ENCODE measurements at places on chromosomes 3 and 15. TPM values are rescaled to one million over a fixed set of nuclear protein-coding genes. Genes with fewer than 3 reads are reported as not detected.

Gene TTBK2
- polyA plus RNA-seq: 9.6 TPM

Gene HDC
- polyA plus RNA-seq: 0.62 TPM

Gene PRKCI
- polyA plus RNA-seq: 80.2 TPM

Gene TPRG1
- 0.75 TPM for polyA plus RNA-seq

- no peak for DNase-seq
Observed at GRCh38 chr3:111596328-111596727, 1.2 kb upstream of the ZBED2 start.

DNA sequence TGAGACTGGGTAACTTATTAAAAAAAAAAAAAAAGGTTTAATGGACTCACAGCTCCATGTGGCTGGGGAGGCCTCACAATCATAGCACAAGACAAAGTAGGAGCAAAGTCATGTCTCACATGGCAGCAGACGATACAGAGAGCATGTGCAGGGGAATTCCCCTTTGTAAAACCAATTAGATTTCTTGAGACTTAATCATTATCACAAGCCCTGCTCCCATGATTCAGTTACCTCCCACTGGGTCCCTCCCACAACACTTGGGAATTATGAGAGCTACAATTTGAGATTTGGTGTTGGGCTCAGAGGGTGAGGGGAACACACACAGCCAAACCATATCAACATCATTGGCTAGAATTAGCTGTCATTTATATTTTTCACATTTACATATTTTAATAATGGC lies 221.0 kb downstream of the RSRC1 start:
- DNase-seq: no peak

DNA sequence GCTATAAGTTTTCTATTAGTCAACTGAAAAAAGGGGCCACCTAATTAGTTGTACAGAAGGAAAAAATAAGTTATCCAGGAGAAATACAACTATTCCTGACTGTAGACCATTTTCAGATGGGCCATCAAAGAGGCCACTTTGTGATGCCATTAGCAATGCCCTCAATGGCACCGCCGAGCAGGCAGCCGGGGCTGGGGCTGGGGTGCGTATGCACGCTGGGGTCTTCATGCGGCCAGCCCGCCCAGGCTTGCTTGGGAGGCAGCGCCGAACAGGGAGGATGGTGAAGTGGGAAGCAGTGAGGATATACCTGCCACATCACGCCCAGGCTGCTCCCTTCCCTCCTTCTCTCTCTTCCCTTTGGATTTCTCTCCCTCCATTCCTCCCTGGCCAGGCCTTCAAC lies 128.4 kb downstream of the XXYLT1 start:
- no peak for DNase-seq

DNA sequence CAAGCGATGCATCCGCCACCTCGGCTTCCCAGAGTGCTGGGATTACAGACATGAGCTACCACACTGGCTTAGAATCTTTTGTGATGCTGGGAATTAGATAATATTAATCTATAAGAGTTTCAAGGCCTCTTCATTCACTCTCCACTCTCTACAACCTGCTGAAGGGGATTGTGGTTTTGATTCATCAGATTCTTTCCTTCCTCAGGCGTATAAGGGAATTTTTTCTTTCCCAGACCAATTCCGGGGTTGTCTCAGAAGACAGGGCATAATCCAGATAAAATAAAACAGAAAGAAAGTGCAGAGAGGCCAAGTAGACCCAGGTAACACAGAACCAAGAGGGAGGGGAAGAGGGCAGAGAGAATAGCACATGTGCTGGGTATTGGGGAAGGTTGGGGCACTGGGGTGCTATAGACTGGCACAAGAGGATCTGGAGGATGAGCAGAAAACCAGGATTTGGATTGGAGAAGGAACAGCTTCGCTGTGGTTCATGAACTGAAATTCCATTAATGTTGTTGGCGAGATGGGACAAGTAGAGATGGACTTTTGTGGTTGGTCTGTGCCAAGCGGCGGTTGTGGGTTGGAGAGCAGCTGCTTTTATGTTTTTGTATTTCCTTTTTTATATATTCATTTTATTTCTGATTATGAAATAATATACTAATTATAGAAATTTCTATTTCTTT lies 12.8 kb downstream of the ARL6IP5 start:
- DNase-seq: no peak

DNA sequence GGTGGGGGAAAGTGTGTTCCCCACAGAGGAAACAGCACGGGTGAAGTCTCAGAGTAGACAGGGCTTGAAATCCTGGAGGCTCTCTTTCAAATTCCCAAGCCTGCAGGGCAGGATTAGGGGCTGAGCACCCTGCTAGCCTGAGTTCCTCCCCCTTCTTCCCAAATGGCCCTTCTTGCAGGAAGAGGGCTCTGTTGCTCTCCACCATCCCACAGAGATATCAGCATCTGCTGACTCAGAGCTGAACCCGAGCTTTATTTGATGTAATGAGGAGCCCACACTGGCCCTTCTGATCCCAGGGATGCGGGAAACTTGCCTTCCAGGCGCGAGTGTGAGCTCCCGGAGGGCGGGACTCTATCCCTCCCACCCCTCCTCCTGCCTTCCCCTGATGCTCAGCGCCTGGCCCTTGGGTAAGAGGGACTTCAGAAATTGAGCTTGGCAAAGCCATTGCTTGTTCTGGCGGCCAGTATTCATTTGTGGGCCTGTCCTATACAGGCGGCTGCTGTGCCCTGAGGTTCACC lies 1.4 kb upstream of the STRA6 start:
- DNase-seq: no peak

GRCh38 chr3:151733613-151734012 lies at the start of gene AADACL2:
Gene AADACL2, plus strand, starts transcription at chr3:151733927. Its CDS starts 109 bp downstream, at chr3:151734036.
- no peak for DNase-seq

DNA sequence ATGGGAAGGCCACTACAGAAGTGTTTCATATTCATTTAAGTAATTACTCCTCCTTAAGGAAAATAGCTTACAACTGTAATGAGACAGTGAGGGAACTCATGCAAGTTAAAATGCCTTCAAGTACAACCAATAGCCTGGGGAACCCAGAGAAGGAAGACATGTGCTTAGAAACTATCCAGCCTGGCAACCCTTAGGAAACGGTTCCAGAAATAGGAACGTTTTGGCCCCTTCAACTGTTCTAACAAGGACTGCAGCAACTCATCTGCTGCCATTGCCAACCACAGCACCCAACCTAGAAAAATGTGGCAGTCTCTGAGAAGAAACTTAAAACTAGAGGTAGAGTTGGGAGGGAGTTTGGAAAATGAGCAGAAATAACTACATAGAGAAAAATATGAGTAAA lies 147.5 kb upstream of the STRIT1 start:
- DNase-seq: no peak

GRCh38 chr15:47027322-47027946 lies 689.9 kb upstream of the SEMA6D start:
- DNase-seq: no peak

DNA sequence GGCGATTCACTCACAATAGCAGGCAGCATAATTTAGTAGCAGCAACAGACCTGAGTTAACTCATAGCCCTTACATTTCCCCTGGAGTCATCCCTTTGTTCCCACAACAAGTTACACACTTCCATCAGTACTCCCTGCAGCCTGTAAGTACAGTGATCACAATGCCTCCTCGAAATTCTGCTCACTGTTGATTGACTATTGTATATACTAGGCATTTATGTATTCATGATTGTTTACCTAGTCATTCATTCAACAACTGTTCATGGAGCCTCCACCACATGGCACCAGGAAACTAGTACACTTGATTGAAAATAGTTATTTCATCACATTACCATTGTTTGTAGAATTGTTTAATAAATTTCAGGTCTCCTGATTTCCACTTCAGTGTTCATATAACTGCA lies 71.4 kb upstream of the P3H2 start:
- DNase-seq: no peak

GRCh38 chr3:14122301-14122700 lies 2.4 kb downstream of the CHCHD4 start:
- DNase-seq: no peak

DNA sequence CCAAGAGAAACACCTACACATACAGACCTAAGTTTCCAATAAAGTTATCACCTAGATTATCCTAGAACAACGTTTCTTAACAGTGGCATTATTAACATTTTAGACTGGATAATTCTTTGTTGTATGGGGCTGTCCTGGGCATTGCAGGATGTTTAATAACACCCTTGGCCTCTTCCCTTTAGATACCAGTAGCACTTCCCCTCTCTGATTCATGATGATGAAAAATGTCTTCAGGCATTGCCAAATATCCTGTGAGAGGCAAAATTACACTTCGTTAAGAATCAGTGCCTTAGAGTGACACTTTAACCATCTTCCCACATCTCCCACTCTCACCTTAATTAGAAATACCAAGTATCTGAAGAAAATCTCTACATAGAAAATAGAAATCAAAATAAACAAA lies 352.6 kb downstream of the CGGBP1 start:
- no peak for DNase-seq

- DNase-seq: no peak
Observed at GRCh38 chr3:171039674-171040073, 13.2 kb upstream of the SLC2A2 start.

DNA sequence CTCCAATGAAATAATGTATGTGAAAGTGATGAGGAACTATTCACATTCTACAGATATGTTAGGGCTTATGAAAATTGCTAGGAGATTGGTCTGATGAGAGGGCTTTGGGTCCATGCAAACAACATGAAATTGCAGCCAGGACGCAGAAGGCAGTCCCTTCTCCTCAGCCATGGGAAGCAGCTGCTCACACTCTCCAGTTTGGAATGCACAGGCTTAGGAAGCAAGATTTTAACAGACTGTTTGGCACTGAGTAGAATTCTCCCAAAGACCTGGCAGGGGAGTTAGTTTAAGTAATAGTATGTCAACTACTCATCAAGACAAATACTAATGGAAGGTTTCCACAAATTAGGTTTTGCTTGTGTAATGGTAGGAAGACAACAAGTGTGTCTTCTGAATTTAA lies 500.7 kb upstream of the ARRDC4 start:
- DNase-seq: no peak

GRCh38 chr15:25245801-25246622 lies 192.8 kb downstream of the UBE3A start:
- DNase-seq: no peak

- DNase-seq: no peak
Observed at GRCh38 chr3:127637971-127638370, 9.0 kb downstream of the PODXL2 start.

DNA sequence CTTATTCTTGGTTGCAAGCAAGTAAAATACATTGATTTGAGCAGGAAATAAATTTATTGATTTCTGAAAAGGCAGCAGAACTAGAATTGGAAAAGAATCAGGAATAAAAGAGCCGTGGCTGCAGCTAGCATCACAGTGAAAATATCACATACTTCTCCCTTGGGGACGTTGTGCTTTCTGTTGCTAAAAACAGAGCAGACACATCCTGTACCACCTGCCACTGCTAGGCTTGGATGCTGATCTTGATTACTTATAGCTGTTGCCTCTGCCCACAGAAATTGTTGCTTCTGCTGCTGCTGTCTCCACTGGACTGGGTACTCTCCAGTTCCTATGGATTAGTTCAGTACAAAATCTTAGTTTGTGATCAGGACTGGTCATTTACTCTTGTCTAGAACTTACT lies 283.8 kb downstream of the C3orf38 start:
- DNase-seq: no peak

DNA sequence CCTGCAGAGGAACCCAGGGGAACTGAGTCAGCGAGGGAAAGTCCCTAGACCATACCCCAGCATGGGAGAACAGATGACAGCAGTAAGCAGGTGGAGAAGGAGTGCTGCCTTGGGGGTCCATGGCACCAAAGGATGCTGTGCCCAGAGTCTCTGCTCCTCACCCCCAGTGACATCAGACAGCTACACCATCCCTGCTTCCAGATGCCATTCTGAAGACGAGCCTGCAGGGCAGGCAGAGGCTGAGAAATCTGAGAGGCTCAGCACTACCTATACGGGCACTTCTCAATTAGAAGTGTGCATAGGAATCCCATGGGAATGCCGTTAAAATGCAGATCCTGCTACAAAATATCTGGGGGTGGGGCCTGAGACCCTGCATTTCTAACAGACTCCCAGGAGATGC lies 211.3 kb upstream of the NSMCE3 start:
- no peak for DNase-seq

- no peak for DNase-seq
Observed at GRCh38 chr15:78000091-78000926, 77.2 kb downstream of the TBC1D2B start.

DNA sequence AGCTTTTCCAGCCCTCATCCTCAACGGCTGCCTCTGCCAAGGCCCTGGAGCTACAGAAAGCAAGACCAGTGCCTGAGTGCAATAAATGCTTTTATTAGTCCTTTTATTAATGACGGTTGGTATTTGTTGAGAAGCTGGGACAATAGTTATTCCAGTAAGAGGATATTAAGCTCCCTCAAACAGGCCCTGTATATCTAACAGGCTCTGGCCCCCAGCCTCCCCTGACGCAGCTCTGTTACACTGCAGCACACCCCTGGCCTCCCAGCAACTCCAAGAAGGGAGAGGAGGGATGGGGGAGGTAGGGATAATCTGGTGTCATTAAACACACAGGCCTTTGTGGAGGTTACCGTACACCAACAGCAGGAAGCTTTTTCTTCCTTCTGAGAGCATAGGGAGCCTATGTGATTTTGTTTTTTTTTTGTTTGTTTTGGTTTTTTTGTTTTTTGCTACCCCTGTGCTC lies 30.8 kb upstream of the MAGEF1 start:
- DNase-seq: no peak

- DNase-seq: no peak
Observed at GRCh38 chr3:32584660-32585059, 14.0 kb upstream of the DYNC1LI1 start.

GRCh38 chr3:18007980-18008379 lies 265.5 kb upstream of the TBC1D5 start:
- DNase-seq: no peak

DNA sequence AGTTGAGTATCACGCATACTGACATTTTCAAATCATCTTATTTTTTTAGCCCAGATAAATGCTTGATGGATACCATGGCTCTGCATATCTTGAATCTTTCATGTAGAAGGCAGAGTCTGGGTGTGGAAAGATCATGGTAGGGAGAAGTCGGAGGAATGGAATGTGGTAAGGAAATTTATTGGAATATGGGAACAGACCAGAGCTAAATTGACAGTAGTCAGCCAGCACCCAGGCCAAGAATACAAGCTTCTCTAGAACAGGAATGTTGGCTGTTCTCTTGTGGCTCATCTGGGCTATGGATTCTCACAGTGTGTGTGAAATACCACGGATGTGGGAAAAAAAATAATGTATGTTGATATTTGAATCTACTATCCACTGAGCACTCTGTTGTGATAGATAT lies 305.7 kb upstream of the COL8A1 start:
- no peak for DNase-seq

GRCh38 chr3:170128259-170128976 lies 53.1 kb downstream of the PHC3 start:
- no peak for DNase-seq

DNA sequence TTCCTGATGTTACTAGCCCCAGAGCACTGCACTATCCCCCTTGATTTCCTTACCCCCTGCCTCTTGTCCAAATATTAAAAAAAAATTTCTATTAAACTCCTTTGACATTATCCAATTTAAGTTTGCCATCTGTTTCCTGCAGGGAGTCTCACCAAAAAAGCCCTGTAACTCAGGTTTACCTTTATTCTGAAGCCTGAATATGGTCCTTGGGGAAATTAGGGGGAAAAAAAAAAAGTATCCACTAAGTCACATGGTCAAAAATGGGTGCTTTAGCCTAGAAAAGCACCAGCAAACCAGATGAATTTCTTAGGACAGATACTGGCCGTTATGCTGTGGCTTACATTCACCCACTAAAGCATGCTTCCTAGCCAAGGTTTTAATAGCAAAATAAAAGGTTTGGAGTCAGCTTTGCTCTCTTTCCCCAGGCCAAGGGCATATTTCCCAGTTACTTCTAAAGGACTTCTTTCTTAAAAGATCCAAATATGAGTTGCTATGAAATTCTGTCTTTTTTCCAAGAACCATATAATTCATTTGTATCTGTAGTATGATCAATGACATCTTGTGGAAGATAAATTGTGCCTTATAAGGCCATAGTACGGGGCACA lies 394.9 kb downstream of the LSAMP start:
- no peak for DNase-seq
